ENCODE measurements at places on chromosomes 13 and 19.

GRCh38 chr19:18761531-18762110 is 29.5 kb downstream of the COMP start:
- no peak for DNase-seq

DNA sequence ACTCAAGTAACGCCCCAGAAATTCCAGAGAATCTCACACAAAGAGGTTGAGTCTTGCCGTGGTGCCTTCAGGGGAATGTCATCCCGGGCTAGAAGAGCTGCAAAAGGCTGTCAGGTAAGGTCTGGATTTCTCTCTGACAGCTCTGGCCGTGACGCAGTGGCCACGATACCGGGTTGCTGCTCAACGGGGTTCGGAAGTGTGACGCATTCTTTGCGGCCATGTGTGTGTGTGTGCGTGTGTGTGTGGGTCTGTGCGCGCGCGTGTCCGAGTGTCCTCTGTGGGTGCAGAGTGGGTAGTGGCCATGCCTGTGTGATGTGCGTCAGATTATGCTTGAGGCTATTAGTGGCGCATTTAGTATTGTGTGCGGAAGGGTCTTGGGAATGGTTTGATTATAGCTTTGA is 306 bp downstream of the ZNF540 start:
- DNase-seq, result peak; percentile 57

- DNase-seq, result no peak
Measured at GRCh38 chr19:11995174-11995573, 30.3 kb downstream of the ZNF763 start.

- no peak for DNase-seq
Measured at GRCh38 chr13:102707467-102707866, 12.6 kb upstream of the METTL21C start.

DNA sequence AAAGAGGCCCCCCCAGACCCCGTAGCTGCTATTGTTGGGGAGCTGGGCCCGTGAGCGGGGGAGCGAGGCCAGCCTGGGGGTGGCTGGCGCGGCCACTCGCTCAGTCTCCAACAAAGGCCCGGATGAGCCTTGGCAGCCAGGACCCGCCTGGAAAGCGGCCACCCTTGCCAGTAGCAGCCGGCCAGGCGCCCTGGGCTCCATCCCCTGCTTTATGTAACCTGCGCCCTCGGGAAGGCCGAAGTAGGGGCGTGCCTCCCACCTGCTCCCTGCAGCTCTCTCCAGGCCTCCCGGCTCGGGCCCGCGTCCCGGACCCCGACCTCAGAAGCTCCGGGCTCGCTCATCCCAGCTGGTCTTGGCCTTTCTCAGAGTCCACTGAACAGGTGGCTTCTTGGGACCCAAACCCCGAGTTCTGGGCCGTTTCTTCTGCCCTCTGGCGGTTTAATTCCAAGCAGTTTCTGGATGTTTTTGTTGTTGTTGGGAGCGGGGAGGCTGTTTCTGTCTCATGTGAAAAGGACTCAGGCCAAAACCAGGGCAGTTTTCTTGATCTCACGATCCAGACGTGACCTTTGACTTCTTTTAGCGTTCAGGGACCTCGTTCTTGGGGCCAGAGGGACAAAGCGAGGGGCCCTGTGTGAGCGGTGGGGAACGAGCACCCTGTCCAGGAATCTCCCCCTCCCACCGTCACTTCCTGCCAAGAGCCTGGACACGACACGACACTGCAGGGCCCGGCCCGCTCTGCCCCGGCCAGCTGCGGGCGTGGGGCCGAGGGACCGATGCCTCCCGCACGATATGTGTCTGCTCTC is 1.2 kb downstream of the CDC34 start:
- no peak for DNase-seq

- no peak for DNase-seq
Measured at GRCh38 chr19:48698046-48698445, 2.3 kb downstream of the FUT2 start.

DNA sequence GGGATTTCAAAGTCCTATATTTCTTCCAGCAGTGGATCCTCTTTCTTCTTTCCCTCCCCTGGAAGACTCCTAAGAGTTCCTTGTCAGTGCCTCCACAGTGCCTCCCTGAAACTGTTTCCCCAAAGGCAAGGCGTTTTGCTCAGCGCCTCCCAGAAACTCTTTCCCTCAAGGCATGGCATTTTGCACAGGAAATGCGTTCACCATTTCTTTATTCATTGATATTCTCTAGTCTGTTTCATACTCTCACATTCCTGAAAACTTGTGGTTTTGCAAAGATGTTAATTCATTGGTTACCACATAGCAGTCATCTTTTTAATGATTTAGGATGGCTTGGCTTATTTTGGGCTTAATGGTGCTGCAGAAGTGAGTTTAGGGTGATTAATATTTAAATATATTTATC is 177.3 kb upstream of the SLC10A2 start:
- DNase-seq, result no peak

DNA sequence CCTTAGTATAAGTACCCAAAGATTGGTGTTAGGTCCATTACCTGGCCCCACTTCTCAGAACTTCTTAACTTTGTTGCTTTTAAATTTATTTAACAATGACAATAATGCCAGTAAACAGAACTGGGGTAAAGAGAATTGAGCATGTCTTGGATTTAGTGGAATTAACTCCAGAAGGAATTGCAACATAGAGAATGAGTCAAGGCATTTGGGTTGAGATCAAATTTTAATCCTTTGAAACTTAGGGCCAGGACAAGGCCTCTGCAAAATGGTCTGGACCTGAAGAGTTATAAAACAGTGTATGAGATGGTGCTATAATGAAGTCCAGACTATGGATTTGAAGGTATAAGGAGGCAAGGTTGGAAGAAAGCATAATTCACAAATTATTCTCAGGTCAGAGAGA is 1030.4 kb downstream of the SLITRK5 start:
- DNase-seq, result no peak

DNA sequence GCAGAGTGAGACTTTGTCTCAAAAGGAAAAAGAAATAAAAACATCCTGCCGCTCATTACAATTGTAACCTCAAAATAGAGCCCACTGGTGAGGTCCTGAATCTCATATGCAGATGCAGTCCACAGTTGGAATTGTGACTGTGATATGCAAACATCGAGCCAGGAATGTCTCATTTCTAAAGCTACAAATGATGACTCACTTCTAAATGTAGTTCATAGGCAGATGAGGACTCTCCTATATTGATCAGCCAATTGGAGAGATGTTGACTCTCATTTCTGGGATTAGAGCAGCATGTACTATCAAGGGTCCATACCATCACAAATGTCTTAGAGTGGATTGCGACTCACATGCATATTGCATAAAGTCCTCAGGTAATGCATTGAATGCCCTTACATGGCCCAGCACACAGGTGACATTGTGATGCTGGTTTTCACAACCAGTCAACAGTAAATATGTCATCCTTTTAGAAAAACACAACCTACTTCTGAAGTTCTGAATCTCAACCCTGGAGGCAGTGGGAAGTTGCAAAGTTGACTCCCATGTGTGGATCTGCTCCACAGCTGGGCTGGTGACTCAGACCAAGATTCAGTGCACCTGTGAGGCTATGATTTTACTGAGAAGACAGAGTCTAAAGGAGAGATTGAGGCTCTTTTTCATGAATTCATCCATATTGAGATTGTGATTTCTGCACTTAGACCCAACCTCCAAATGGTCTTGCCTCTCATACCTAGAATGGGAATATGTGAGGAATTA is 16.9 kb upstream of the ZNF254 start:
- DNase-seq, result no peak

GRCh38 chr19:16654140-16654539 is 5.8 kb downstream of the SMIM7 start:
- no peak for DNase-seq

DNA sequence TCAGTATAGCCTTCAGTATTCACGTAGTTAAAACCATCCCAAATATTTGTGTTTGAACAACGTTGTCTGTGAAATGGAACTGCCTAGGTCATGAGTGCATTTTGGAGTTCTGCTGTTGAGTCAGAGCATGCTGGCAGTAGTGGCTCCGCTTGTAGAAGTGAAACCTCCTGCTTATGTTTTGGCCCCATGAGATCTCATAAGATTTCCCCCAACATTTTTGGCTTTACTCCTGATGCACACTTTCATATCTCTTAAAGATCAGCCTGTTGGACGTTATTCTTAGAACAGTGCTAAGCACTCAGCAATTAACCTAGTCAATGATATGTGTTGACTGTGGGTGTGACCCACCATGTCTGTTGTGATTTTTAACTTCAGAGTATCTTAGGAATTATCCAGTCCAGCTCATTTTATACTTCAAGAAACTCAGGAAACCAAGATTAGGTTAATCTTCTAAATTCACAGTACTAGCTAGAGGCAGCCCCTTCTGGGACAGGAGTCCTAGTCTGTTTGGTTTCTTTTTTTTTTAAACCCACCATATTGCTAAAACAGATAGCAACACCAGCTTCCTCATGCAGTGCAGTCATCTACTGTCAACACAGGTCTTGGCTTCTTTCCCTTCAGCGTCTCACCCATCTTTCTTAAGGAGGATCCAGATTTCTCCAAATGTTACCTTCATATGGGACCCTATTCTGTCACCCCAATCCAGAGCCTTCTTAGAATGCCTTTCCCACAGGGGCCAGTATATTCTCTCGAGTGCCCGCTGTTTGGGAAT is 26.2 kb downstream of the RAP2A start:
- DNase-seq, result no peak

- DNase-seq, result no peak
Measured at GRCh38 chr13:77653301-77653700, 44.2 kb upstream of the SLAIN1 start.

DNA sequence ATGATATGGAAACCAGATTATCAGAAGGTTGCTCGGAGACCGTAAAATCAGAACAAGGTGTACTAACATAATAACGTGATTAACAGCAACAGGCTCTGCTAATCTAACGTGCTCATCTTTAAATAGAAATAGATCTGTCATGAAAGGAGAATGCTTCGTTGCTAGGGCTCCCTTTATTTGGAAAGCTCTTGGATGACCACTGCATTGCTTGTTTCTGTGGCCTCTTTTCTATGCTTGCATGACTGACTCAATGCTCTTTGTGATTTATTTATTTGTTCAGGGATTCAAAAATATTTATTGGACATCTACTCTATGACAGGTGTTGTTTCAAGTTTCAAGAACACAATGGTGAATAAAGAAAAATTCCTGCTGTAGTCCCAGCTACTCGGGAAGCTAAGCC is 22.3 kb upstream of the ZDHHC20 start:
- DNase-seq, result no peak

- DNase-seq, result peak; percentile 67
Measured at GRCh38 chr19:48290771-48291488, 21.0 kb downstream of the ZNF114 start.

DNA sequence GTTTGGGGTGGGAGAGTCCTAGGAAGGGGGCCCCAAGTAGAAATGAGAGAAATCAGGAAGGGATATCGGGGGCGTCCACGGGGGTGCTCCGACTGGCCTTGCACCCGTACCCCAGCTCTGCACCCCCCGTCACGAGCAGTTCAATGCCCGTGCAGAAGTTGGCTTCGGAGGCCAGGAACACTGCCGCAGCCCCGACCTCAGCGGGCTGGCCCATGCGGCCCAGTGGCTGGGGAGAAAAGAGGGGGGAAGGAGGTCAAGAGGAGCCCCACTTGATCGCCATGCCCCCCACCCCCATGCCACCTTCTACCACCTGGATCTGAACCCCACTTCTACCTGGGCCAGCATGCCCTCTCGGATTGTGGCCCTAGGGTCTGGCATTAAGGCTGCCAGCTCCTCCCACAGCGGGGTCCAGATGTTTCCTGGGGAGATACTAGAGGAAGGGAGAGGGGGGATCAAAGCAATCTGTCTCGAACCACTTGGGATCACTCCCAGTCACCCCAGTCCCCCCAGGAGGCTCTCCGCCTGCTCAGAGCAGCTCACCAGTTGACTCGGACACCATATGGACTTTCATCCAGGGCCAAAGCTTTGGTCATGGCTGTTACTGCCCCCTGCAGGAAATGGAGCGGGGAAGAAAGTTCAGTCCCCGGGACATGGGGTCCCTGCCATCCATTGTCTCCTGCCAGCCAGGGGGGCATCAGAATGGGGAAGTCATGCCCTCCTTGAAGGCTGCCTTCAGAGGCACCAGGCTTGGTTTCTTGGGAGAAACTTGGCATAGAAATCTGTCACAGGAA is 2.5 kb upstream of the BCAT2 start:
- no peak for DNase-seq

DNA sequence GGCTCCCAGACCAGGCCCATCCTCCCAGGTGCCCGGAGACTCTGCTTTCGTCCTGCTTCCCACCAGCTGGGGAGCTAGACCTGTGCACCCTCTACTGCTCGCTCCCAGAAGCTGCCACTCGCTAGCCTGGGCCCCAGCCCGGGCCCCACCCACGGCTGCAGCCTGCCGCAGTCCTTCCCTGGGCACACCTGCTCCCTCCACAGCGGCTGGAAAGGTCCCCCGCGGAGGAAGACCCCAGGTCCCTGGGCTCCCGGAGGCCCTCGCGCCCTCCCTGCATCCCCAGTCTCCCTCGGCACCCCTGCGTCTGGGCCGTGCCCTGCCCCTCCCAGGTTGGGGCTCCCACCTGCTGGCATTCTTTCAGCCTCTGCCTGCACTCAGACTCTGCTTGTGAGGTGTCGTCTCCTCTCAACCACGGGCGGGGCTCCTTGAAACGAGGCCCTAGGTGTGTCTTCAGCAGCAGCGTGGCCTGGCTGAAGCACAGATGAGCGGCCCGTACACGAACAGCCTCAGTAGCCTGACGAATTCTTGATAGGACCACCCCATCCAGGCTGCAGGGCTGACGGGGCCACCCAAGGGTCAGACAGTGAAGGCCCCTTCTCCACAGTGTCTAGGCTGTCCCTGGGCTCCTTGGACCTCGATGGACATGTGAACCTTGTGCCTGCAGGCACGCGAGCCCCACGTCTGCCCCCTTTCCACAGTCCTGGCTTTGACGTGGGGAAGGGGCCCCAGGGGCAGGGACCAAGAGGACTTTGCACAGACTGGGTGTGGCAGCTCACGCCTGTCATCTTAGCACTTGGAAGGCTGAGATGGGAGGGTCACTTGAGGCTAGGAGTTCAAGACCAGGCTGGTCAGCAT is 27.9 kb downstream of the DOT1L start:
- DNase-seq, result no peak

- DNase-seq, result no peak
Measured at GRCh38 chr13:101264931-101265330, 151.4 kb downstream of the NALCN start.

DNA sequence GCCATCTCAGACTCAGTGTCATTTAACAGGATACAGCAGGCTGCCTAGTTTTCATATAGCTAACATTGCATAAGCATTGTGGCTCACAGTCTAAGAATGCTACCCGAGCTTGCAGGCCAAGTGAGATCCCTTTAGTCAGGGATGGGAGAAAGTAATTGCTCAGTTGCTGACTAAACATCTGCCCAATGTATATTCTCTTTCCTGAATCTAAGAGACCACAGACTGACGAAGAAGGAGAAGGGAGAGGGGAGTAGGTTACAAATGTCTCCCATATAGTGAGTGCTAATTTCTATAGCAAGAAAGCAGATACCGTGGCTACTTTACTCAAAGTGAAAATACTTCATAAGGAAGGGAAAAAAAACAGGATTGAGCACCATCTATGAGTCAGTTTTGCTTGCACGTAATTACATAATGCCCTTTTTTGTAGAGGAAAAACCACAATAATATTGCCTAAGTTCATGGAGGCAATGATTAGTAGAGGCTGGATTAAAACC is 453.9 kb downstream of the COG6 start:
- DNase-seq, result peak; percentile 61

- DNase-seq, result no peak
Measured at GRCh38 chr13:27921421-27921960, 1.7 kb downstream of the PDX1 start.

Data from RWPE2 (cell line).